Left ventricle myocardium inferior (tissue), 1 donor: ENCODE measurements at places on chromosomes 12 and 14. TPM values are rescaled to one million over a fixed set of nuclear protein-coding genes. Genes with fewer than 3 reads are reported as not detected.

Gene NPFF
- not detected for total RNA-seq

Gene MYO1A
- not detected for total RNA-seq

Gene RAD51AP1
- 1.2 TPM for total RNA-seq

Gene KRT6B
- total RNA-seq = not detected

DNA sequence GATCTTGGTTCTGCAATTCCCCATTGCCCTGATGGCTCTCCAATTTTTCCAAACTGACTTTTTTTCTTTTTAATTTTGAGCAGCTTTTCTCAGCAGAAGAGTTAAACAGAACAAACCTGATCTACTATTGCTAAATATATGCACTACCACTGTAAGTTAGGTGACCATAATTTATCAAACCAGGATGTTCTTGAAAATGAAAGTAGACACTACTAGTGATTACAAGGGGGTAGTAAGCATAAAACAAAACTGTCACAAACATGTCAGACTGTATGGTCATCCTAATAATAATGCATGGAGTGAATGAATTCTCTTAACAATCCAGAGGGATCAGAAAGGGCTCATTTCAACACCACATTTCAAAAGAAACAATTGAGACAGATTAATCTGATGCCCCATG is 183.0 kb upstream of the FOXN3 start:
- peaks cover 47% of the 10 kb centered on the region for H3K4me1 ChIP-seq
- H3K4me3 ChIP-seq = no peak overlapping the region
- H3K36me3 ChIP-seq = peaks cover 14% of the 10 kb centered on the region
- DNase-seq = no peak
- peak overlapping the region; percentile 70 for H3K27ac ChIP-seq
- no peaks in the 10 kb centered on the region for H3K27me3 ChIP-seq

GRCh38 chr12:13973996-13974395 is 7.4 kb downstream of the GRIN2B start:
- no peak overlapping the region for H3K27ac ChIP-seq
- peaks cover 60% of the 10 kb centered on the region for H3K27me3 ChIP-seq
- no peaks in the 10 kb centered on the region for H3K36me3 ChIP-seq
- no peaks in the 10 kb centered on the region for H3K4me1 ChIP-seq
- DNase-seq = no peak
- H3K4me3 ChIP-seq = no peak overlapping the region

GRCh38 chr14:35932659-35933159 is 106.6 kb downstream of the BRMS1L start:
- no peaks in the 10 kb centered on the region for H3K4me1 ChIP-seq
- H3K27me3 ChIP-seq = peaks cover 17% of the 10 kb centered on the region
- H3K4me3 ChIP-seq = no peak overlapping the region
- DNase-seq = no peak
- no peaks in the 10 kb centered on the region for H3K36me3 ChIP-seq

DNA sequence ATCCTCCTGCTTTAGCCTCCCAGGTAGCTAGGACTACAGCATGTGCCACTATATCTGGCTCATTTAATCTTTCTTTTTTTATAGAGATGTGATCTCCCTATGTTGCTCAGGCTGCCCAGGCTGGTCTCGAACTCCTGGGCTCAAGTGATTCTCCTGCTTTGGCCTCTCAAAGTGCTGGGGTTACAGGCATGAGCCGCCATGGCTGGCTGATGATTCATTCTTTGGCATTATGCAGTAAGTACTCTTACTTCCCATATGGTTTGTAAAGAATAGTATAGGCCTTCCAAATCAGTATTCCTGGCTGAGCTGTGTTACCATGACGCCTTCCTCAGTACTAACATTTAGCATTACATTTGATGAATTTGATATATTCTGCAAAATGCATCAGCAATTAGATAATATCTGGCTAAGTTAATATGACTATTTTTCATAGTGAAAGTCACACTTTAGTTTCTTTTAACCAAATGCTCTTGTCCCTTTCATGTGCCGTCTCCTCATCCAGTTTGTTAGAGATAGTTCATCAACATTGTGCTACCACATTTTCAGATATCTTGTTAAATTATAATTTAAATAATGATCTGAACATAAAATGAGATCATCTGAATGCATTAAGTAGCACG is 3.2 kb upstream of the MIA2 start:
- H3K27ac ChIP-seq = no peak overlapping the region
- H3K4me3 ChIP-seq = no peak overlapping the region
- no peak for DNase-seq
- no peaks in the 10 kb centered on the region for H3K36me3 ChIP-seq
